Cortex of kidney (tissue), 1 donor: ENCODE measurements at places on chromosomes 6 and 20.

DNA sequence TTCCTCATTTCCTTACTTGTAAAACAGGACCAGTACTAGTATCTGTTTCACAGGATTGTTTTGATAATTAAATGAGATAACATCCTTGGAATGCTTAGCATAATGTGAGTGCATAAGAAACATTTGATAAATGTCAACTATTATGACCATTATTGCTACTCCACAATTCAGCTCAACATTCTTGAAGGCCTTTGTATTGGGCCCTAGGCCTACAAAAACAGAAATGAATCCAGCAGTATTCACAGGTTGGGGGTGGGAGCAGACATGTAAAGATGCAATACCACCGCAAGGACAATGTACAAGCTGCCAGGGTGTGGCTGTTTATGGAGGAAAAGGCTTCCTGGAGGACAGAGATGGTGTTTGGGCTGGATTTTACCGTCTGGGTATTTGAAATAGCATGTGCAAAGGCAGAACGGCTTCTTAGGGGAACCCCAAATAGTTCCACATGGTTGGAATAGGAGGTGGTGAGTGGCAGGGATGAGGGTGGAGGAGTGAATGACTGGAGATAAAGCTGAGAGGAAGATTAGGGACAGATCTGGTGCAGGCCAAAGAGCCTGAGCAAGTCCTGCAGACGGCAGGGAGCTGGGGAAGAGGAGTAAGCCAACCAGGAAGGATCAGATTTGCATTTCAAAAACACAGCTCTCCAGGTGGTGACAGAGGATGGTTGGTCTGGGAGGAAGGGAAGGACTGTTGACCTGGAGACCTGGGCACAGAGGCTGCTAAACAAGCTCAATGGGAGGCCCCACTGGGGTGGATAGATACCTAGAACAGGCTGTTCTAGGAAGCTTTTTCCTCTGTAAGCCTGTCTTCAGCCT, 57.0 kb upstream of the EPB41L1 start:
- no peak for DNase-seq

GRCh38 chr6:9646342-9647070, 768.4 kb downstream of the TFAP2A start:
- DNase-seq, result no peak

GRCh38 chr20:5859608-5860007, 90.7 kb downstream of the TRMT6 start:
- DNase-seq, result no peak

DNA sequence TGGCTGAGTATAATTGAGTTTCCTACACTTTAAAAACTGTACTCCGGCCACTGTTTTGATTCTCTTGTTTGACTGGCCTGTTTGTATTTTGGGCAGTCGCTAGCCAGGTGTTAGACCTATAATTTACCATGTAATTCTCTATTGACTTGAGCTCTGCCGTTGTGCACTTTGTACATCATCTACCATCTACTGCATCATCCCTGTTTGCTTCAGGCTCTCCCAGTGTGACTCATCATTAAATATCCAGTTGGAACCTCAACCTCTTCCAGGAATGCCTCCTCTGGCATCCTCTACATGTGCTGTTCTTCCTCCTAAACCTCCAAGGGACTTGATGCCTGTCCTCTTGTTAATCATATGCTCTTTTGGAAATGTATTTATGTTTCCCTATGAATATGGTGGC, 72.3 kb downstream of the FARS2 start:
- no peak for DNase-seq

DNA sequence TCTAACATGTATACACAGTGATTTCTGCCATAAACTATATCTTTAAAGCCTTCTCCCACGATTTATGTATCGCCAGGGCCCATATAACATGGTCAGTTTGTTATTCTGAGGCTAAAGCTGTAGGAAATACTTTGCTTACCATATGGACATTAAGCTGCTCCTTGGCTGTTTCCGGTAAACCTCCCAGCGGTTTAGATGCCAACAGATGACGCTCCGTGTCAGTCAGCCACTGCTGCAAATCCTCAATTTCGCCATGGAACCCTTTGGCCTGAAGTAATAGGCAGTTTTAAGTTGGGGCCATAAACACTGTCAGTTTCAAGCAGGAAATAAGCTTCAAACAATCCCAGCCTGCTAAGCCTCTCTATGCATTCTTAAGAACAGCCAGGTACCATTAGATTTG, 145.4 kb downstream of the DST start:
- no peak for DNase-seq

- no peak for DNase-seq
Observed at GRCh38 chr20:57756213-57756612, 46.4 kb upstream of the PMEPA1 start.

- DNase-seq, result no peak
Observed at GRCh38 chr6:14743474-14744211, 502.2 kb upstream of the JARID2 start.
